ENCODE measurements at places on chromosomes 3 and 15.

GRCh38 chr3:183099838-183100204 is 525 bp upstream of the MCCC1 start:
- peak; percentile 80 for DNase-seq

- DNase-seq = no peak
These were observed 364 bp upstream of the CADPS start for GRCh38 chr3:62875558-62876002.

DNA sequence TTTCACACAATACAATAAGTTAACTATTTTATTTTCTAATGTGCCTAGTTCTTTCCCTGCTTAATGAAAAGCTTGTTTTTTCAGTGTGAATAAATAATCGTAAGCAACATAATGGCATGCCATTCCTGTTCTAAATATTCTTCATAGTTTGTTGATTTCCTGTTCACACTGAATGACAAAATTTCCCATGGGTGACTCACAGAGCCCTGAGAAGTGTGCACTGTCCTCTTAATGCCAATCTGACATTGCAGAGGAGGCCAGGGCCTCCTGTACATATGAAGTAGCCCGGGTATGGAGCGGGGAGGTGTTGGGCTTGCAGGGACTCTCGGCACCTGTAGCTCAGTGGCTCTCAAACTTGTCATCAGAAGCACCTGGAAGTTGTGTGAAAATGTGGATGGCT is 24.3 kb downstream of the CCR3 start:
- DNase-seq = no peak

GRCh38 chr15:50066666-50067065 is 52.4 kb downstream of the ATP8B4 start:
- no peak for DNase-seq

DNA sequence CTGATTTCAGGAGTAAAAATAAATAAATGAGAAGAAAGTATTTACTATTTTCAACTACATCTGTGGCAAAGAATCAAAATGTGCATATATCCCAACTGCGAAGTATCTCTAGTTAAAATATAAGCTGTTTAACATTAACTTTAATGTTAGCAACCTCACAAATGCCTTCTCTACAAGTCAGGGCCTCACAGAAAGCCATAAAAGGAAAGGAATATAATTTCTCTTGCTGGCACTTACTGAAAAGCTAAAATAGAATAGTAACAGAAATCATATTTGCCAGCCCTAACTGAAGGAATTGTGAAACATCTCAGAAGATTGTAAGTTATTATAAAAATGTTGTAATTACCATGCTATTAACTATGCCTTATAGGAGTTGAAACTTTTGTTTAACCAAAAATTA is 65.1 kb upstream of the MBNL1 start:
- DNase-seq = peak; percentile 59

DNA sequence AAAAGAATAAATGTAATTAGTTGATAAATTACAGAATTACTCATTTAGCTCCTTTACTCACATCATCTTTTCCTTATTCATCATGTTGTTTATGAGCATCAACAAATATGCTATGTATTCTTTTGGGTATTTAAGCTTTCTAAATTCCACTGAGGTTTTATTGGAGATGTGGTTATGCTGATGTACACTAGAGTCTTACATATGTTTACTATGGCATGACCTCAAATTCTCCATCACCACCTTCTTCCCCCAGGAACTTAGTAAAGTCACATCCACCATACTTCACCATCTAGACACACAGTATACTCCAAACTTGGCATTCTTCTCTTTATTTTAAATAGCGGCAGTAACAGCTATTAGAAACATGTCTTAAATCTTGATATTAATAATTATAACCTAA is 74.1 kb upstream of the MELTF start:
- no peak for DNase-seq

DNA sequence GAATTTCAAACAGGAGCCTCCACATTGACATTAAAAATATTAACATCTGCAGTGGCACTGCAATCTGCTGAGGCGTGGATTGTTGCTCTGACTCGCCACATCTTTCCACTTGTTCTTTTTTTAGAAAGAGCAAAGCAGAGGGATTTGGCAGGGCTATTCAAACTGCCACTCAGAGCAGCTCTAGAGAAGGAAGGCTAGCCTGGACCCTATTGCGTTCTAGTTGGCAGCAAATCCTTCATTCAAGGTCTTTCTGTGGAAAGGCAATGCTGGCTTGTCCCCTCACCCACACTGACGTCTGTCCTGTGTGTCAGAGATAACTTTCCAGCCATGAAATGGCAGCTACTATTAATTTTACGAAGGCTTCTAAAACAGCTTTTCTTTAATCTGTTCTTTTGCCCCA is 483.2 kb upstream of the SGO1 start:
- no peak for DNase-seq

GRCh38 chr3:190432216-190432615 is 17.5 kb downstream of the TMEM207 start:
- DNase-seq = no peak

- no peak for DNase-seq
These were observed 868.6 kb downstream of the TBL1XR1 start for GRCh38 chr3:176328666-176329065.

- no peak for DNase-seq
These were observed 209.5 kb downstream of the EBLN2 start for GRCh38 chr3:73270839-73271483.
